ENCODE measurements at places on chromosomes 12 and 14.
A peak's percentile ranks its signal among the peaks of the same experiment; 100 is the strongest.

DNA sequence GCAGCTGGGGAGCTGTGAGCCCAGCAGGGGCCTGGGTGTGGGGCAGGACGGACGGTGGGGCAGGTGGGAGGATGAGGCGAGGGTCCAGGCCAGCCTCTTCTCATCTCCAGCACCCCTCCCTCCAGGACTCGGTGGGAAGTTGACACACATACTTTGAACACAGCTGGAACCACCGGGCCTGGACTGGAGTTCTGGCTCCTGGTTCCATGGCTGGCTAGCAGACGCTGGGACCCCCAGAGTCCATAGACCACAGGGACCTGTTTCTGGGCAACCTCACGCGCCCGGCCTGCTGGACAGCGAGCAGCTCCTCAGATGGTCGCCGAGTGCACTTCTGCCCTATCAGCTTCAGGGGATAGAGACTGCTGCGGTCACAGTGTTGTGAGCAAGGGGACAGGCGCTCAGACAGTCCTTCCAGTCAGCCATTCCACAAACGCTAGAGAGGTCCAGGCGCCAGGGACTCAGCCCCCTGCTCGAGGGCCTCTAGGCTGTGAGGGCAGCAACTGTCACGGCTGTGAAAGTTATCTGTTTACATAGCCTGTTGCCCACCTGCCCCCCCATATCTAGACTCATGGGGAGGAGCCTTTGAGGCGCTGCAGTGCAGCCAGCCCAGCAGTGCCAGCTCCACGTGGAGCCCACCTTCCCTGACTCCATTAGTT lies 25.2 kb downstream of the TCHP start:
- peak; percentile 73 for DNase-seq

GRCh38 chr12:92736605-92737004 lies 33.8 kb downstream of the PLEKHG7 start:
- DNase-seq, result no peak

GRCh38 chr14:46399049-46399448 lies 252.5 kb downstream of the RPL10L start:
- no peak for DNase-seq

- no peak for DNase-seq
These were observed 111.2 kb downstream of the ITPR2 start for GRCh38 chr12:26721800-26722199.

- no peak for DNase-seq
These were observed 100.0 kb downstream of the ARF6 start for GRCh38 chr14:49992901-49993339.

DNA sequence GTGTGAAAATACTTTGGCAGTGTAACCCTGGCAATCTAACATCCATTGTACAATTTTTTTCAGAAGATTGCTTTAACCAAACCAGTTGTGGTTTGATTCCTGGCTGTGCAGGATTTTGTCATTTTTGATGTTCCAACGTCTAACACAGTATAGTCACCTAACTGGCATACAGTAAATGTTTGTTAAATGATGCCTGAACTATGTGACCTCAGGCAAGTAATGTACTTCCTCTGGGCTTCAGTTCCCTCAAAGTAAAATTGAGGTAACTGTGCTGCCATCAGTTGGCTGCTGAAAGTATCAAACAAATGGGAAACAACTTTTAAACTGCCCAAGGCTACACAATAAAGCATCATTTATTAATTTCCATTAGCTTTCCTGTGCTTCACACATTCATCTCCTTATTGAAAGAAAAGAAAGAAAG lies 4.3 kb downstream of the TM7SF3 start:
- no peak for DNase-seq

DNA sequence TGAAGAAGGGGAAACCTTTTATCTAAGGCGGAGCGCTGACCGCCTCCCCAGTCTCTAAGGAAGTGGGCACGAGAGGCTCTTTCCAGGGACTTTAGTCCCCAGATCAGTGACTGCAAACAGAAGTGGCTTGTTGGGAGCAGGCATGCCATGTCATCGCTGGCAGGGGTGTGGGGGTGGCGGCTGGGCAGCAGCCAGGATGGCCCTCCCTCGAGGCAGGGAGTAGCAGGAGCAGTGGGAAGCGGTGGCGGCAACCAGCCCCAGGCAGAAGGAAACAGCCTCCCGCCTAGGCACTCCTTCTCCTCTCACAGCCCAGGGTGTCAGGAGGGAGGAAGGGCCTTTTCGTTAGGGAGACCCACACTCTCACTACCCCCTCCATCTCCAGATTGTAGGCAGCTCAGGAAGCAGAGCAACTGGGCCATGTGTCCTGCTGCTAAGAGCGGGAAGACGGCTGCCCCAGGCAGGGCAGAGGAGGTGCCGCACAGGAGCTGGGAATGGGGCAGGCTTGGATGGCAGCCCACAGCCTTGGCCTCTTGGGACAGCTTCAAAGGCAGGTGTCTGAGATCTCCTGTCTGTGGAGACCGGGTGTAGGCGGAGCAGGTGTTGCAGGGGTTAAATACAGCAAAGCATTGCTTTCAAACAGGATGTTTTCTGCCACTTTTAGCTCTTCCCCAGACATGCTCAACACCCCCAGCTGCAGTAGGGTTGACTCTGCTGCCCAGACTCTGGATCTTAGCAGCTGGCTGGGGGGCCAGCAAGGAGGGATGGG lies 21.8 kb downstream of the VDR start:
- no peak for DNase-seq

DNA sequence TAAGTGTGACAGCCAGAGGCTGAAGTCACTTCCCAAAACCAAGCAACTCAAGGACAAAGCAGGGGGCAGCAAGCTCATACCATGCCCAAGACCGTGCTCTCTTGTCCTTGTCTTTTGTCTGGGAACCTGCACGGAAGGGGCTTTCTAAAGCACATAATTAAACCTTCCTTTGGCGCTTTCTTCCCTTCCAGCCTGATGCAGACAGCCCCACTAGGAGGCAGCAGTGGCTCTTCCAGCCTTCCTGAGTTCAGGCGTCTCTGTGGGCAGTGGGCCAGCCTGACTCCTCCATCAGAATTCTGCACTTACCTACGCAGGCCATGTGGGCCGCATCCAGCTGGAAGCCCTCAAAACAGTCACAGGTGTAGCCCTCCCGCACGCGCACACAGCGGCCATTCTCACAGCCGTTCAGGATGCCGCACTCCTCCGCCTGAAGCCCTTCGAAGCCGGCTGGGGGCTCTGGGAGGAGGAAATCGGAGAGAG lies 7.6 kb downstream of the ISCA2 start:
- peak; percentile 94 for DNase-seq

GRCh38 chr14:57732463-57733285 lies 133.2 kb downstream of the SLC35F4 start:
- DNase-seq, result peak; percentile 44

DNA sequence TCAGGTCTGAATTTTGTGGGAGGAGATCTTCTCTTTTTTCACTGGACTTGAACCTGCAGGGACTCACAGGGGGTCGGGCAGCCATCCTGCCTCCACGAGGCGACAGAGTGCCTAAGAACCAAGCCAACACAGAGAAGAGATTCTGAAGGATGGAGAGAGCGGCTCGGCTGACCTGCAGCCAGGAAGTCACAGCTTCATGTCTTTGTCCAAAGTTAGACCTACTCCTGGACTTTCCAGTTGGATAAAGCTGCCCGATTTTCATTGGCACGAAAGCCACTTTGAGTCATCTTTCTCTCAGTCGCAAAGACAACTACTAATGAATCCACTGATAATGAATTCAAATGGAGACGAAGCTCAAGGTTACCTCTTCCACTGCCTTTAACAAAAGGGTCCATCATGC lies 106.8 kb downstream of the FOXN3 start:
- DNase-seq, result no peak

- DNase-seq, result no peak
These were observed 70.2 kb downstream of the STXBP6 start for GRCh38 chr14:24979725-24980239.

- DNase-seq, result no peak
These were observed 5.7 kb downstream of the SLC6A13 start for GRCh38 chr12:256958-257357.

DNA sequence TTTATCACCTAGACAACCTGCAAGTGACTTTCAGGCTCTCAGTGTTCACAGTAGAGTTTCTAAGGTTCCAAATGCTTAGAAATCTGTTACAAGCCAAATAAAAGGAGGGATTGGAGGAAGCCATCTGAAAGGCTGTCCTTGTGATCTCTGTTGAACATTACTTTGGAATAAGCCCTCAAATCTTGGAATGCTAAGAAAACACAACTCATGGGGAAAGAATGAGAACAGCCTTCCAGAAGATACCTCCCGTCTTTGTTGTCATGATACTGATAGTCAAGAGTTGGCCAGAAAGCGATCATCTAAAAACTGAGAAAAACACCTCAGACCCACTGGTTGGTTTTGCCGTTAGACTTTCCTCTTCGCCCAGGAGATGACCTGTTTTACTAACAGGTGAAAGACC lies 44.4 kb upstream of the KCNK13 start:
- no peak for DNase-seq

Measured in tongue (tissue), 3 donors.